ENCODE measurements at places on chromosomes 1 and 21.

DNA sequence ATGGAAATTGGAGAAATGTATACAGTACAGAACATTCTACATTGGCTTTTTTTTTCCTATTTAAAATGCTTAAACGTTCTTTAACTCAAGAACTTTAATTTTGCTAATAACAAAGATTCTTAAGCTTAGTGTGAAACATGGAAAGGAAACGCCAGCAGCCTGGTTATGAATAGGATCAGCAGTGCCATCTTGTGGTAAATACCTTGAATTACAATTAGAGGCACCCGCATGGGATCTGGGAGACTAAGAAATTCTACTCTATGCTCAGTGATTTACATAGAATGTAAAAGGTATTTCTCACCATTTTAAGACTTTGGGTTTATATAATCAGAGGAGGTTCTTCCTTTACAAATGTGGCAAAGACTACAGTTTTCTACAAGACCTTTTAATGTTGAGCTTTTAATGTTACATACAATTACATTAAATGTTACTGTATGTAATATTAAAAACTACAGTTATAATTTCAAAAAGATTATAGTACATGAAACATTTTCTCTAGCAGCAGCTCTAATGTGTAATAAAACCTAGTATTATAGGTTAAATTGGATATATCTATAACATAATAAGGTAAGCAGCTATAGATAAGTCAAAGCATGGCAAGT, 32.1 kb upstream of the APOBEC4 start:
- peak; percentile 67 for DNase-seq

DNA sequence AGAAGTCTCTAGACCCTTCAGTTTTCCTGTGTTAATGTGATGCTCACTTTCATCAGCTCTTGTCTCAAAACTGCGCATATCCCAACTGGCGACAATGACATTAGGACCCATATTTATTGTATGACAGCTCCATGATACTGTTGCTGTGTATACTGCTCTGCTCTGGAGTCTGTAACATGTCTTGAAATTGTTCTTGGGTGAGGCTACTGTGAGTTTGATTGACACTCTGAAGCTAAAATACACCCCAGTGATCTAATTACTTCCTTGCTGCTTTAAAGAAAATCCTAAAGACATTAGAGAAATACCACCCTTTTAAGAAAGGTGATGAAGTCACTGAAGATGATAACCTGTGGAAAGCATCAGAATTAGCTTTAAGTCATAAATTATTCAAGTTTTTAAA, 1046.2 kb downstream of the KCNT2 start:
- DNase-seq, result no peak

DNA sequence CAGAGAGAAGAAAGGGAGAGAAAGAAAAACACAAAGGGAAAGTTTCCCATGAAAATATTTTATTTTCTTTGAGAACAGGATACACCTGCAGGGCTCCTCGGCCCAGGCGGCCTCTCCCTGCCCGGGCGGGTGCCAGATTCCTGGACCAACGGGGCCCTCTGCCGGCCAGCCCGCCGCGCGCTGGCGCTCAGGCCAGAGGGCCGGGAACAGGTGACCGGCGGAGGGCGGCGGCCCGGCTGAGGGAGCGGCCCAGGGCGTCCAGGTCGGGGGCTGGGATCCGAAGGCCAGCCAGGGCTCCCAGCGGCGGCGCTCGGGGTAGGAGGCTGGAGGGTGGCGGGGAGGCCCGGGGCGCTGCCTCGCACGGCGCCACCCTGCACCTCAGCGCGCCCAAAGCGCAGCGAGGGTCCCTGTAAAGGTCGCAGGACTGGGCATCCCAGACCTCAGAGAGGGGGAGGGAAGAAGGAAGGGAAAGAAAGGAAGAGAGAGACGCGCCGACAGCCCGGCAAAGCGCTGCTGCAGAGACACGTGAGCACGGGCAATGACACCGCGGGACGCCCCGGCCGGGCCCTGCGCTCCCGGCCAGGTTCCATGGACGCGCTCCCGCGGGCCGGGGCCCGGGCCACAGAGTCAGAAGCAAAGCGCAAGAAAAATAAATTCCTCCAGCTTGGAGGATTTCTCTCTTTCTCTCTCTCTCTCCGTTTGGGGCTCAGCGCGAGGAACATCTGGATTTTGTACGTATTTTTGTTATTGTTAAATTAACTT, 927 bp downstream of the WNT9A start:
- peak; percentile 60 for DNase-seq

- DNase-seq, result no peak
Measured at GRCh38 chr1:25568090-25568833, 24.9 kb downstream of the LDLRAP1 start.

DNA sequence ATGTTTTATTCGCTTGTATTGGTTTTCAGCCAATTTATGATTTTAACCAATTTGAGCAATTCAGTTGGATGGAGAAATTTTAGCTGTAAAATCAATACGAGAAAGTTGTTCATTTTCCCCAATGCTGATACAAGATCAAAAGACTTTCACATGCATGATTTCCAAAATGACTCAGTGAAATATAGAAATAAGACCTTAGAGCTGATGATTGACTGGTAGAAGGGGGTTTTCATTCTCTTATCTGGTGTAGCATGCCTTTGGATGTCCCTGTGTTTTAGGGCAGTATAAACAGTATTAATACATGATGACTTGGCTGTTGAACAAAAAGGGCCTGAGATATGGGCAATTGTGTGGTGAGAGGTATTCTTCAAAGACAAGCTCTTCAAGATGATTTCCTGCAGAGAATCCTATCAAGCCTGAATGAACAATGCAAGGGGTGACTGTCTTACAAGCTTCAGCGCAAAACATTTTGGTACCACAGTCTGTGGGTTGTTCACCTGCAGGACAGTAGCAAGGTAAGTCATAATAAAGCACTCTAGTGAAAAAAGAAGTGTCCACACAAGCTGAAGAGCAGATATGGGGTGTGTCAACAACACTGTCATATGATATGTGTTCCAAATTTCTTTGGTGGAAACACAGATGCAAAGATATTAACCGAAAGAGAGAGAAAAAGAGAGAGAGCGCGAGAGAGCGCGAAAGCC, 156.2 kb downstream of the TNFSF18 start:
- no peak for DNase-seq

- DNase-seq, result no peak
Measured at GRCh38 chr1:244381878-244382565, 69.7 kb downstream of the ADSS2 start.

DNA sequence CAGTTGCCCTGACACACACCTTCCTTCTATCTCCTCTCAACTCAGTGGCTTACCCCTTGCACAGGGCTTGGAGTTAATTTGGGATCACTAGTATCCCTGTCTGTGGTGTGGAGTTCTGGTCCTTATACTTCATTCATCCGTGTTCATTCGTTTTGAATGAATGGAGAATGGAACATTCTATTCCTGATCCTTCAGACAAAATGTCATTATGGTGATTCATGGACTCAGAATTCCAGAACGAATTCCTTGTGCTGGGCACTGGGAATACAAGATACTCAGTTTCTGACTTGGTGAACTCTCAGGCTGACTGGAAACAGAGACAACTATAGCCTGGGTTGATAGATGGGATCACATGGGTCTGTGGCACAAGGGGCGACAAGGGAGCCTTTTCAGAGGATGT, 49.9 kb upstream of the TRABD2B start:
- no peak for DNase-seq

GRCh38 chr21:14572204-14572780, 26.2 kb upstream of the SAMSN1 start:
- DNase-seq, result no peak

GRCh38 chr1:223843934-223844786, 1.6 kb downstream of the TP53BP2 start:
- peak; percentile 55 for DNase-seq

DNA sequence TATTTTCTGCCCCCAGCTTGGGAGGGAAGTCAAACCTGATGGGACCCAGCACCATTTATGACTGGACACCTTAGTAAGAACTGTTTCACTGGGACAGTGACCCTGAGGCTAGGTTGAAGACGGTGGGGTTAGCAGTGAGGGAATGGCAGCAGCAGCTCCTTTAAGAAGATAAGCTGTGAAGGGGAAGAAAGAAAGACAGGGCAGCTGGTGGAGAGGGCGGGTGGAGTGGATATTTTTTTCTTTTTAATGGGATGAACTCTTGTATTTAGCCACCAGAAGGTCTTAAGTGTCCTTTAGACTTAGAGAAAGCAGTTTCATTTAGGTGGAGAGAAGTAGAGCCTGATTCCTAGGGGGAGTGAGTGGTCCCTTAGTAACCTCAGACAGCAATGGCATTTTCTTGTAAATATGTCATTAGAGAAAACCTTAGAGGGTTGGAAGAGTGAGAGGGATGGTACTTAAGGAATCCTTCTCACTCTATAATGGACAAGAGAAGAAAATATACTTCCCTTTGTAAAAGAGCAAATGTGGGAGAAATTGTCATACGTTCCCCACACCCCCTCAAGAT, 187.5 kb downstream of the HHAT start:
- no peak for DNase-seq

- no peak for DNase-seq
Measured at GRCh38 chr21:34819357-34819999, 150.7 kb downstream of the CLIC6 start.

GRCh38 chr1:184882957-184883815, 91.1 kb downstream of the NIBAN1 start:
- no peak for DNase-seq

GRCh38 chr1:54094001-54094729, 40.8 kb downstream of the TCEANC2 start:
- DNase-seq, result no peak

GRCh38 chr1:221823149-221823548, 81.3 kb upstream of the DUSP10 start:
- no peak for DNase-seq

- DNase-seq, result no peak
Measured at GRCh38 chr1:208154040-208154439, 90.1 kb downstream of the PLXNA2 start.

- DNase-seq, result no peak
Measured at GRCh38 chr1:86757272-86757984, 53.1 kb downstream of the SH3GLB1 start.

- no peak for DNase-seq
Measured at GRCh38 chr1:45846931-45847330, 43.5 kb downstream of the MAST2 start.

DNA sequence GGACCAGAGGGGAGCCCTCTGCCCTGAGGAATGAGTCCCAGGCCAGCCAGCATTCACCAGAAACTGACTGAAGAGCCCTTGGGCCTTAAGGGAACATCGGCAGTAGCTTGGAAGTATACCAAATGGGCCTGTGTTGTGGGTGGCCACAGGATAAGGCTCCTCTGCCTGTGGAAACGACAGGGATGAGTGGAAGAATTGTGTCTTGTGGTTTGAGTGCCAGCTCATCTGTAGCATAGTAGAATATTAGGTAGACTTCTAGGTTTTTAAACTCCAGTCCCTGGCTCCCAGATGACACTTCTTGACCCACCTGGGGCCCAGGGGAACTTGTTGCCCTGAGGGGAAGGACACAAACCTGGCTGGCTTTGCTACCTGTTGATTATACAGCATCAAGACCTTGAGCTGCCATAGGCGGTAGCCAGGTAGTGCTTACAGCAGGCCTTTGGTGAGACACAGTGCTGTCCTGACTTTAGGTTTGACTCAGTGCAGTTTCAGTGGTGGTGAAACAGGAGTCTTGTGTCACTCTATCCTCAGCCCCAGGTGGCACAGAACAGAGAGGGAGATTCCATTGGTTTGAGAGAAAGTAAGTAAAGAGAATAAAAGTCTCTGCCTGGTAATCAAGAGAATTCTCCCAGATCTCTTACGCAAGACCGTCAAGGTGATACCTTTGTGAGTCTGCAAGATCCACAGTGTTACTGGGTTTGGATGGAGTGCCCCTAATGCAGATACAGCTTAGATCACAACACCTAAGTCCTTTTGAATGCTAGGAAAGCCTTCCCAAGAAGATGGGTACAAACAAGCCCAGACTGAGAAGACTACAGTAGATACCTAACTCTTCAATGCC, 50.2 kb downstream of the RABGAP1L start:
- no peak for DNase-seq

GRCh38 chr1:70990469-70991253, 57.0 kb downstream of the PTGER3 start:
- no peak for DNase-seq

GRCh38 chr1:37387854-37388253, 86.5 kb upstream of the ZC3H12A start:
- no peak for DNase-seq

GRCh38 chr1:28819020-28819419, 7.0 kb downstream of the OPRD1 start:
- no peak for DNase-seq

- DNase-seq, result no peak
Measured at GRCh38 chr1:207973898-207974568, 63.1 kb upstream of the CD34 start.

DNA sequence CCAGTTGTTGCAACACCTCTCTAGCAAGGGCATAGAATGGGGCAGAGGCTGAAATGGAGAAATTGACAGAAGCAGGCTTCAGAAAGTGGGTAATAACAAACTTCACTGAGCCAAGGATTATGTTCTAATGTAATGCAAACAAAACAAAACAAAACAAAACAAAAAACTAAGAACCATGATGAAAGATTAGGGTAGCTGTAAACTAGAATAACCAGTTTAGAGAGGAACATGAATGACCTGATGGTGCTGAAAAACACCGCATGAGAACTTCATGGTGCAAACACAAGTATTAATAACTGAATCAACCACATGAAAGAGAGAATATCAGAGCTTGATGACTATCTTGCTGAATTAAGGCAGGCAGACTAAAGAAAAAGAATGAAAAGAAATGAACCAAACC, 1707.7 kb downstream of the BRINP3 start:
- no peak for DNase-seq

GRCh38 chr1:110477445-110477957, 26.6 kb downstream of the PROK1 start:
- DNase-seq, result no peak

DNA sequence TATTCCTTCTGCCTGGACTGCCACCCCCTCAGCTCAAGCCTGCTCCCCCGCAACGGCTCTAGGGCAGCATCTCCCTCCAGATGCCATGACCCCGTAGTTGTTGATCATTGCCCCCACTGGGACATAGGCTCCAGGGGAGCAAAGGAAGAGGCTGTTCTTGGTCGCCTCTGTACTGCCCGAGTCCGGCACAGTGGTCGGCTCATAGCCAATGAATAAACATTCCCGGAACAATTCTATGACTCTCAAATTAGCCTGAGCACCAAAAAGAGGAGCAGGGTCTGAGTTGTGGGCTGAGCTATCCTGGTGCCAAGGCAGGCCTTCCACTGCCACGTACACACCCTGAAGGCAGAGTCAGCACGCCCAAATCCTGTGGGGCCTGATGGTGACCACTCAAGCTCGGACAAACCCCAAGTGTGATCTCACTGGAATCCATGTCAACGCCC, 33.1 kb downstream of the CAPZB start:
- no peak for DNase-seq

GRCh38 chr1:15246960-15247614, at the start of gene FHAD1:
FHAD1 (plus strand) TSS chr1:15247223; CDS start chr1:15251785, 4,562 bp downstream.
- DNase-seq, result peak; percentile 67

- DNase-seq, result no peak
Measured at GRCh38 chr1:110874324-110875215, 1.6 kb downstream of the CD53 start.

GRCh38 chr1:202088206-202088605, 34.5 kb upstream of the GPR37L1 start:
- no peak for DNase-seq

DNA sequence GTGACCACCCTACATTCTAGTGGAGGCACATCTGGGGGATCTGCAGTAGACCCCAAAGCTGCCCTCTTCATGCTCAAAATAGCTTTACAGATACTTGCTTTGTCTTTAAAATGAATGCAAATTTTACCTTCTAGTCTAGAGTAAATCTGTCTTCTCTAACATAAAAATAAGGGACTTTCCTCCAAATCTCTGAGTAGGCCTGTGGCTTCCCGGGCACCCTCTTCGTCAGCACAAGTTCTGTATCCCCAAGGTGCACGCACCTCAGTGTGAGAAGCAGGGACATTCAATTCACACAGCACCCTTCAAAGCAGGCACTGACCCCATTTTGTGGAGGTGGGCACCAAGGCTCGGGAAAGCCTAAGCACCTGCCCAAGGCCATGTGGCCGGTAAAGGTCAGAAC, 19.0 kb downstream of the MEF2D start:
- DNase-seq, result no peak

Measured in CD4-positive, alpha-beta T cell treated with Interleukin-4 for 1 hour (primary cell).